H9 (cell line): ENCODE measurements at places on chromosomes 16 and 17.

DNA sequence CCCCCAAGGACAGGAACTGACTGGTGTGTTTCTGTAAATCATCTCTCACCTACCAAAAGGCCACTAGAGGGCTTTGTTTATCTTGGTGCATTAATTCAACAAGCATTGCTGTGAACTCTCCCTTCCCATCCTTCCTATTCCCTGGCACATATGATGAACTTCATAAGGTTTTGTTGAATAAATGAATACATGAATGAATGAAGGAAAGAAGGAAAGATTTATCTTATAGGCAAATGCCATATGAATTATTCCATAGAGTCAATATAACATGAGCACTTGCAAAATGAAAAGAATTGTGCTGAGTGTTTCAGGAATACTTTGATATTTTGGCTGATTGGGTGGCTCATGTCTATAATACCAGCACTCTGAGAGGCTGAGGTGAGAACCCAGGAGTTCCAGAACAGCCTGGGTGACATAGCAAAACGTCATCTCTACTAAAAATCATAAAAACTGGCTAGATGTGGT is 4.3 kb downstream of the SPDYE4 start:
- no peak for DNase-seq

DNA sequence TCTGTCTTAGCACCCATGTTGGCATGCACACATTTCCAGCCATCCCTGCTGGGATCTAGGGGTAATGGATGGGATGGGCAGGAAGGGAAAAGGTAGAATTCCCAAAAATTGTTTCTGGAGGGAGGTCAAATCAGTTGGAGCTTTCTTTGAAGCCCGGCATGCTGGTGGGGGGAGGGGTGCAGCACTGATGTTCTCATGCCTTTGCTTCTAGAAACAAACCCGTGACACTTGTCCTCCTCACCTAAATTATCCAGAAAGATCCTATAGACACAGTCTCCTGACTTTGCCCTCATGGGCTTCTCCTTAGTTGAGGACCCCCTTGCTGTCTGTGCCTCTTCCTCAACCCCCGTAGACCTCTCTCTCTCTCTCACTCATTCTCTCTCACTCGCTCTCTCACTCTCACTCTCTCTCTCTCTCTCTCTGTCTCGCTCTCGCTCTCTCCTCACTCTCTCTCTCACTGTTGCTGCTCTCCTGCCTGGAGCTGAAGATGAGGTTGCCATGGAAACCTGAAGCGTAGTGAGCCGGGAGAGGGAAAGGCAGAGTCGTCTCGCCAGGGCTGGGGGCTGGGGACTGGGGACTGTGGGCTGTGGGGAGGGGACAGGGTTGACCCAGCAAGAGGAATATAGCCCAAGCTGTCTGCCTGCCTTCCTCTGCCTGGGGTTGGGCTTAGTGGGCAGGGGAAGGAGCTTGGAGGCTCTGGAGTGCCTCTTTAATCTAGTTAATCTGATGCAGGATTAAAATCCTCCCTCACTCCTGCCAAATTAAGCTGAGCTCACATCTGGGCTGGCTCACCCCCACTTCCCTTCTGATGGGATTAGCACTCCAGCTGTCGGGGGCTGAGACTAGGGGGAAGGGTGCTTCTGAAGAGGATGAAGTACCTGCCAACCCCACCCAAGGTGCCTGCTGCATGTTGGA is 16.1 kb downstream of the LASP1 start:
- peak; percentile 34 for DNase-seq

- no peak for DNase-seq
Measured at GRCh38 chr17:610276-610675, 104.4 kb downstream of the VPS53 start.

DNA sequence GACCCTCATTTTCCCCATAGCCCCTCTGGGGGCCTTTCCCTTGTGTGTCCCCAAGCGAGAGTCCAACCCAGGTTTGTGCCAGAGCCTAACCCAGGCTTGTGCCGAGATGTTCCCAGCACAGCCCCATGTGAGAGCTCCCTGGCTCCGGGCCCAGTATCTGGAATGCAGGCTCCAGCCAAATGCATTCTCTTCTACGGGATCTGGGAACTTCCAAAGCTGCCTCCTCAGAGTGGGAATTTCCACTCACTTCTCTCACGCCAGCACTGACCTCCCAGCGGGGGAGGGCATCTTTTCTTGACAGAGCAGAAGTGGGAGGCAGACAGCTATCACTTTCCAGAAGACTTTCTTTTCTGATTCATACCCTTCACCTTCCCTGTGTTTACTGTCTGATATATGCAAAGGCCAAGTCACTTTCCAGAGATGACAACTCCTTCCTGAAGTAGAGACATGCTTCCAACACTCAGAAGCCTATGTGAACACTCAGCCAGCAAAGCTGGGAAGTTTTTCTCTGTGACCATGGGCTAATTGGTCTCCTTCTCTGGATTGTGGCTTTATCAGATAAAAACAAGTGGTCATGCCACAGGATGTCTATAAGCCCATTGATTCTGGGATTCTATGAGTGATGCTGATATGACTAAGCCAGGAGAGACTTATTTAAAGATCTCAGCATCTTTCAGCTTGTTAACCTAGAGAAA is 2.5 kb upstream of the CCL2 start:
- no peak for DNase-seq

DNA sequence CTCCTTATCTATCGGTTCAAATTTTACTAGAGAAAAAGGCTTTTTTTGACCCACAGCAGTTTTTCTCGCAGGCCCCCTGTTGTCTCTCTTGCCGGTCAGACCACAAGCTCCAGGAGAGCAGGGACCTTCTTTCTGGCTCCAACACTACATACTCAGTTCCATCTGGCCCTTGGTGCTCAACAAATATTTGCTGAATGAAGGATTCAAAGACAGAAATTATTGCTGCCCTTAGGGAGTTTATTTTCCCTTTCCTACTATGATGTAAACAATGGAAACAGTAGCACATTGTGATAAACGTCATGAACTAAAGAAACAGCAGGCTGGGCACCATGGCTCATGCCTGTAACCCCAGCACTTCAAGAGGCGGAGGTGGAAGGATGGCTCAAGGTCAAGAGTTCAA is 59.0 kb upstream of the ATP2A3 start:
- DNase-seq = no peak

DNA sequence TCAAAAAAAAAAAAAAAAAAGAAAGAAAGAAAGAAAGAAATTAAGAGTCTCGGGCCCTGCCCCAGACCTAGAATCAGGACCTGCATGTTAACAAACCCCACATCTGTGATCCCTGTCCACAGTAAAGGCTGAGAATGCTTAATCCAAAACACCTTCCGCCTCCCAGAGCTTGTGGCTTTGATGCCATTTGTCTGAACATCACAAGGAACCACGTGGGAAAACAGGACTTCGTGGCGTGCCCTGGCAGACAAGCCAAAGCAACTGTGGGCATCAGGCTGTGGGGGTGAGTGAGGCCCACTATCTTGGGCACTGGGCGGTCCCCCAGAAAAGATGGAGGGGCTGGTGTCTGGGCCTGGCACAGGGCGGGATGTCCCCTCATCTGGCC is 173.4 kb upstream of the CIBAR2 start:
- DNase-seq = no peak

DNA sequence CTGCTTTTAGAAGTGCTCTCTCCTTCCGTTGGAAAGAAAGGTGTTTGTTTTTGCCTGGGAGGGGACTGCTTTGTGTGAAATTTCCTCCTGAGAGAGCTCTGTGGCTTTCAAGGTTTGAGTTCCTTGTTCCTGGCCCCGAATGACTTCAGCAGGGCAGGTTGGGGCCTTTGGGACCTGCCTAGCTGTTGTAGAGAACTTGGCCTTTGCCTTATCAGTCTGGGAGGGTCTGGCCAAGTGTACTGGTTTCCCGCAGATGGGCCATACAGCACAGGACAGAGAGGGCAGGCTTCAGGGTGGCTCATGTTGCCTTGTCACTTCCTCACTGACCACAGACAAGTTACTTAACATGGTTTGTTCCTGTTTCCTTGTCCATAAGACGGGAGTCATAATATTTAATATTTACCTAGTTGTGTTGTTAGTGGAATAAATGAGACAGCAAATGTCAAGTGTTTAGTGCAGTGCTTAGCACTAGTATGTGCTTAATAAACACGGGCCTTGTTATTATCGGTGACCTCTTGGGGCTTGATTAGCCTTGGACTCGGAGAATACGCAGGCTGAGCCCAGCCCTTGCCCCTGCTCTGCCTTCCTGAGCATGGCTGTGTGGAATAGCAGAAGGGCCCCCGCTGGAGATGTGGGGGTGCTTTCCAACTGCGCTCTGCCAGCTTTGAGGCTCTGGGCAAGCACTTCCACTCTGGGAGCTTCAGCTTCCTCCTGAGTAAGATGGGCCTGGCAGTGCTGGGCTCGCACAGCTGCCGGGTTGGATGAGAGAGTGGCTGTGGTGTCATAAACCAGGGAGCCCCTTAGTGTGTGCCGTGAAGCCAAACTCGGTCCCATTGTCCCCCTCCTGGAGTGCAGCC is 6.6 kb downstream of the PRSS8 start:
- DNase-seq = no peak
